ENCODE measurements at places on chromosomes 3 and 15.

DNA sequence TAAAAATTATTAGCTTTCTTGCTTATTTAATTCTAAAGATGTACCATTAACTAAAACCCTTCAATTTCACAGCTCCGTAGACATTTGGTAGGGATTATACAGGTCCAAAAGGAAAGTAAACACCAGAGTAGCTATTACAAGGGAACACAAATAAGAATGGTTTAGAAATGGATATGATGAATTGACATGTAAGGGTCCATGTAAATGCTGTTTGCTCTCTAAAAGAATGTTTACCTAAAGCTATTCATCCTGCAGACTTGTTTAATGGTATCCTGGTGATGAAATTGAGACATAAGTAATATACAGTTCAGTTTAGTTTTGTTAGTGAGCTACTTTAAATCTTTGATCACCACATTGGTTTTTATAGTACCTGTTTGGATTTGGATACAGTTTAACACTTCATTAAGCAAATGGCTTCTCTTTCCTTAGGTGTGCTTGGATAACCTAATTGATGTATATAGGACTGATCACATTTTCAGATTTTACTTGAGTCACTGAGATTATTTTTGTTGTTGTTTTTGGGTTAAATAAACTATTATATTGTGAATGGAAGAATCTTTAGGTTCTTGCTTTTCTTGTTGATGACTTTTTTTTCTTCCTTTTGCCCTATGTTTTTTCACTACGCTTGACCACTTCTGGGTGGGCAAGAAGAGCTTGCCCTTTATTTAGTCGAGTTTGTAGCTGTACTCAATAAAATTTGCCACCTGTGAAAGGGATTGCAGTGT, 115.4 kb downstream of the TCF12 start:
- no peak for DNase-seq

DNA sequence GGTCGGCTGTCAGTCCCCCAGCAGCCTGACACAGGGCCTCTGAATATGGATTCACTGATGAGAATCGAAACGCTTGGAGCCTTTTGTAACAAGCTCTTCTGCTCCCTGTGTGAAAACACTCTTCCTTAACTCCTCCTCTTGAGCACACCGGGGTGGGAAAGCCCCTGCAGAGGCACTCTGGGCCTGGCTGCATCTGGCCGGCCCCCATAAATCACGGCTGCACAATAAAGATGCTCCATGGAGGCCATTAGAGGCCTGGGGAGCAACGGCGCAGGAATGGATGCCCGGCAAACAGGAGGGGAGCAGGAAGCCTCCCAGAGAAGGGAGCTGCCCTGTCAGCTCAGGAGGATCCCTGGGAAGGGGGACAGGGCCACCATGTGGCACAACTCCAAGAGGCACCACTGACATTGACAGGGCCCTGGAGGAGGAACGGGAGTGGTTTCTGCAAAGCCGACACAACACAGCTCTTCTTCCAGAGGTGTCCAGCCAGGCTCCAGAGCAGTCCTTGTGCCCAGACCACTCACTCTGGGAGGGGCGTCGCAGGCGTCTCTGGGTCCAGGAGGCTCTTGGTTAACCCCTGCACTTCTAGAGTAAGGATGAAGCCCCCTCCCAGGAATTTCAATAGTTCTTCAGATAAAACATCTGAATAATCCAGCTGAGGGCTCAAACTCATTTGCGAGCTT, 509.3 kb upstream of the PPP2R3A start:
- peak; percentile 54 for DNase-seq

GRCh38 chr3:146080578-146080977, 80.4 kb downstream of the PLOD2 start:
- no peak for DNase-seq

DNA sequence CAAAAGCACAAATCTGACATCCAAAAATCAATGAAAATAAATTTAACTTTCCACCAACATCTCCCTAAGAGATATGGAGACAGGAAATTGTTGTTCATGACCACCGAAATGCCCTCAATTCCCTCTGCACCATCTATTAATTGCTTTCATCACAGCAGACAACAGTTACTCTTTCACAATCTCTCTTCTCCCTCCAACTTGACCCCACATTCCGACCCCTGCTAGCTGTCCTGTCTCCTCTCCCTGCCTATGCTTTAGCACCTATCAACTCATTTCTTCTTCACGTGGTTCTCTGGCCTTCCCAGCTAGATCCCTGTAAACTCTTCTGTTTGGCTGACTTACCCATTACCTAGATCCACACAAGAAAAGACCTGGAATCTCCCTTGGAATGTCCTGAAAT, 173.9 kb upstream of the ADAMTS9 start:
- no peak for DNase-seq

DNA sequence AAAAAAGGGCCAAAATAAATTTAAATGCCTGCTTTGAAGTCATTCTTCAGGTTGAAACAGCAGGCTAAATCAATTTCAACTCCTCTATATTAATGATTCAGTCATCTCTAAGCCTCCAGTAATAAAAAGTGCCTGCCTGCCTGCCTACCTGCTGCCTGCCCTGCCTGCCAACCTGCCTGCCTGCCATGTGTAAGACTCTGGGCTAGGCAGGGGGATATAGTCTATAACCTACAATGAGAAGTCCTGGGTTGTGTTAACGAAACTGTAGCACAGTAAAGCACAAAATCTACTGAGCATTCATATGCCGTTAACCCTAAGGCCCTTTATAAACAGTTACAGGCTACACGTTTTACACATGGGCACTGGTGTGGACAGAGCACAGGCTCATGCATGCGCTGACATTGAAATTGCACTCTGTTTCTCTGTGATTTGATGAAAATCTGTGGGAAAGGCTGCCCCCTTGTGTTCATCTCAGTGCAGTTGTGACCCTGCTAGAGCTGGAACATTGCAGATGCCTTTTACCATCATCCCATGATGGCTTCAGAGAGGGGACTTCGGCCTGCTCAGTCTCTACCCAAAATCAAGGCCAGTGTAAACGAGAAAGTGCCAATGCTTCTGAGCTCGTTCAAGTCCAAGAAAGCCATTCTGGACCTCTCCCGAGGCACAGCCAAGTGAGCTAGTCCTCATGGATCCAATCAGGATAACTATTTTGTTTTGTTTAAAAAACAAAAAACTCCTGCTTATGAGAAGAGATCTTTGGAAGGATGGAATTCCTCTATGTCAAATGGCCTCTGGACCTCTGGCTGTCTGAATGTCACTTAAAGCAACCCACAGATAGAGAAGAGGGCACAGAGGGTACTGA, 64.6 kb downstream of the EFL1 start:
- no peak for DNase-seq

GRCh38 chr15:90219421-90220141, 14.2 kb downstream of the CIB1 start:
- DNase-seq = no peak

GRCh38 chr15:25737218-25737643, 125.9 kb downstream of the ATP10A start:
- DNase-seq = no peak

DNA sequence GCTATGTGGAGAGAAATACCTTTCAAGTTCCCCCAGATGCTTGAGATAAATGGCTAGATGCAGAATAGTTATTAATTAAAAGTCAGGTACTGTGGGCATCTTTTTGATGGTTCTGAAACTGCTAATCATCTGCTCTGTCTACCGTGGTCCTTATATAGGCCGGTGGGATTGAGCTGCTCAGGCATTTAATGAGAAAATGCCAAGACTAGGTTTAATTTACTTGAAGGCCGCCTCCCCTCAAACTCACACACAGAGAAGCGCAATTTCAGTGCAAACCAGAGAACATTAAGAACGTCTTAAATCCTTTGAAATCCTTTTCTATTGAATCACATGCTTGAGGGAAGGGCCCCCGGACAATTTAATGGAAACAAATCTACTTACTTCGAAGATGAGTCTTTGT, 136.4 kb upstream of the CRBN start:
- no peak for DNase-seq

DNA sequence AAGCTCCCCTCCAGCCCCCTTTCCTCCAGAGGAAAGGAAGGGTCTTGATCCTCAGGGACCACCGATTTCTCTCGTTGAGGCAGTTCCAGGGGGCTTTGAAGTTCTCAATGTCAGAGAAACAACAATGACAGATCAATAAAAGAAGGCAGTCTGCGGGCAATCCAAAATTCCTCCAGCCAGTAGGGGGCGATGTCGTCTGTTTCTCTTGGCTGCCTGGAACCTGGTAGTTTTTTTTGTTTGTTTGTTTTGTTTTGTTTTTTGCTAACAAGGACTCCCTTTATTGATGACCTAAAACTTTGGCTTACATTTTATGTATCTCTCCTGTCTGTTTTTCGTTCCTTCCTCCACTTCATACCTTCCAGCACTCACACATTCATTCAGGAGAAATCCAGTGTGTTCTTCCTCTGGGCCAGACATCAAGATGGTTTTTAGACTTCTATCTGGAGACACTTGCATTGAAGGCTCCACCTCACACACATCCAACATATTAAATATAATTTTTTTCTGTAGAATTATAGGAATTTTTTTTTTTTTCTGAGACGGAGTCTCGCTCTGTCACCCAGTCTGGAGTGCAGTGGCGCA, 276.6 kb downstream of the RPLP1 start:
- DNase-seq = no peak

- DNase-seq = no peak
These were observed 25.1 kb downstream of the PCSK6 start for GRCh38 chr15:101464256-101464998.

DNA sequence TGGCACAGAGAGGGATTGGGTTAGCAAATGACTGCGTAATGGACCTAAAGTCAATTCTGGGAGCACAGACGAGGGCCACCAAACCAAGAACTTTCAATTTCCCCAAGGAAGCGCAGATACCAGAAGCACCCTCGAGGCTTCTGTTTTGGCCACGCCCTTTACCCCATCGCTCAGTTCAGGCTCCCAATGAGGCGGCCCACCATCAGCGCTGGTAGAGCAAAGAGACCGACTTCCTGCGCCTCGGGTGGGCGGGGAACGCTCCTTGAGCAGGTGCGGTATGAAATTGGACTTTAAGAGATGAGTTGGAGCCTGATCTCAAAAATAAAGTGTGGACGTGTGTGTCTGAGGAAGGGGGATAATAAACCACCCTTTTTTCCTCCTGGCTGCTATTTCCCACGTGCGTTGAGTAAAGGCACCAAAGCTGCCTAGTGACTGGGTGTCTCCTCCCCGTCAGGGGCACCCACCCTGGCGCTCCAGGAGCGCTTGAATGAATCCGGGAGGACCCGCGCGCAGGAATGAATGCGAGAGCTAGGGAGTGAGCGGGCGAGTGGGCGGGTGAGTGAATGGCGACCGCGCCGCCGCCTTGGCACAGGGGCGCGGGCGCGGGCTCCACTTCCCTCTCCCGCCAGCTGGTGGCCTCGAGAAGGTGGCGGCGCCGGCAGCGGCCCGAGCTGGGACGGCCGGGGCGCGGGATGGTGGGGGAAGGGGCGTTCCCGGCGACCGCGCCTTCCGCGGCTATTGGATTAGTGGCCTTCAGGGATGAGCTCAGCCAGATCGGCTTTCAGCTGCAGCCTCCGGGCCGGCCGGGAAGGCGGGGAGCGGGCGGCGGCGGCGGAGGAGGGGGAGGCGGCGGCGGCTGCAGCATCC, at the start of gene SPSB4:
Gene SPSB4 (plus strand): TSS at position 772 of the 867 bp plus-strand sequence. CDS start 14,758 bp downstream, outside the sequence.
- DNase-seq = no peak

GRCh38 chr3:39211332-39212130, 19.1 kb upstream of the XIRP1 start:
- no peak for DNase-seq

GRCh38 chr3:128447561-128448013, 19.1 kb downstream of the DNAJB8 start:
- no peak for DNase-seq

DNA sequence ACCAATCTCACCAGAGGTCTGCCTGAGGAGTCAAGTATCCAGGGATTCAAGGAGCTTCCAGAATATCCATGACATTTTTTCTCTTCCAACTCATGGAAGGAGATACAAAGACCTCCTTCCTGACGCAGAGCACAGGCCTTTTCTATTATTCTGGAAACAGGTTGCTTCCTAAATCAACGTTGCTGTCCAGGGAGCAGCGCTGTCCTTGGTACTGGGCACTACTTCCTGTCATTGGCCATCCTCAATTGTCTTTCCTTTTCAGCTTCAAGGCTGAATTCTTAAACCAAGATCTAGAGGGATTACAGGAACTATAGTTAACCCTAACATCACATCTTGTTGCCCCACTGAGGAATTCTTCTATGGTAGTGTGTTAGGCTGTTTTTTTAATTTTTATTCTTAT, 50.4 kb upstream of the TBC1D21 start:
- no peak for DNase-seq

DNA sequence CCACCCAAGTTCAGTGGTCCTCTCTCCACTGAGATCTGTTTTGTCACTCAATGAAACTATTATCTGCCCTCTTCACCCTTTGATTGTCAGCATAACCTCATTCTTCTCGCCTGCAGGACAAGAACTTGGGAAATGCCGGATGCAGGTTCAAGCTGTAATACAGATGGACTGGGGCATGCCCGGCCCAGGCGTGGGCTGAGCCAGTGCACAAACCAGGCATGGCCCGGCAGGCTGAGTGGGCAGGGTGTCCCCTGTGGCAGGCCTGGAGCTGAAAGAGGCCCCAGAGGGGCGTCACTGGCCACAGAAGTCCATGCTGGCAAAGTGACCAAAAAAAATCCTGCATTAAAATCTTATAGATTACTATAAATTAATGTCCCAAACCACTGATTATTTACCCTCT, 638.9 kb upstream of the EPHA6 start:
- no peak for DNase-seq

GRCh38 chr3:86653661-86654205, 337.2 kb downstream of the VGLL3 start:
- no peak for DNase-seq

DNA sequence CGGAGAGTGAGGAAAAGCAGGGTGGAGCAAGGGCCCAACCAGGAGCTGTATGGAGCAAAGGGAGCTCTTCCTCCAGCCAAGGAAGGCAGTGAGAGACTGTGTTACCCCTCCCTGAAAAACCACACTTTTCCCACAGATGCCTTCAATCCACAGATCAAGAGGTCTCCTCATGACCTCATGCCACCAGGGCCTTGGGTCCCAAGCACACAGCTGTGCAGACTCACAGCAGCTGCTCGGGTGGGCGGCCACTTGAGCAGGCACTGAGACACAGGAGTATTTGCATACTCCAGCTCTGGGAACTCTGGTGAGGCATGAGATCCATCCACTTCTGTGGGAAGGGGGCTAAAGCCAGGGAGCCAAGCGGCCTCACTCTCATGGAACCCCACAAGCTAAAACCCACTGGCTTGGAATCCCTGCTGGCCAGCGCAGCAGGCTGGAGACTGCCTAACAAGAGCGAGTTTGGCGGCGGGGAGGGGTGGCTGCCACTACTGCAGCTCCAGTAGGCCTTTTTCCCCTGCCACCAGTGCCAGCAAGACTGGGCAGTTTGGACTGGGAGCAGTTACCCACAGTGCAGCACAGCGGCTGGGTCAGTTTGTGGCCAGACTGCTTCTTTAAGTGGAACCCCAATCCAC, 880.6 kb upstream of the ARPP21 start:
- DNase-seq = no peak

GRCh38 chr3:16388850-16389441, 123.9 kb downstream of the OXNAD1 start:
- no peak for DNase-seq

DNA sequence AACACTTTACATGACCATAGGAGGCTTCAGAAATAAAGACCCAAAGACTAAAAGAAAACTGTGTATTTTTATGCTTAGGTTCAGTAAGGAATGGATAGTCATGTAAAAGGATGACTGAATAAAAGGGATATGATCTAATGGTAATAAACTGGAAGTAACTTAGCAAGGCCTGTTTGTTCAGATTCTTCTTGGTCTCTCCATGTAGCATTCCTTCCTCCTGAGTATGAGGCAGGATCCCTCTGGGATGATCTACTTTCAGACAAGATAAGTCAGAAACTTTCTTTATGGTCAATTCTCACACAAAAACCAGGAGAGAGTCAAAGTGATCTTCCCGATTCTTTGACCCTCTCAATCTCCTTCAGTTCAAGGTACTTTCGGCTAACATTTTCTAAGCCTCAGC, 340.8 kb upstream of the DCBLD2 start:
- DNase-seq = no peak

- DNase-seq = no peak
These were observed 21.5 kb downstream of the FAM174B start for GRCh38 chr15:92634060-92634459.

Data from NCI-H187 treated with DMSO at 0.1 percent for 48 hours (cell line).